ENCODE measurements at places on chromosomes 4 and X.

- peak; percentile 7 for DNase-seq
Measured at GRCh38 chr4:22434895-22435294, 81.0 kb downstream of the ADGRA3 start.

DNA sequence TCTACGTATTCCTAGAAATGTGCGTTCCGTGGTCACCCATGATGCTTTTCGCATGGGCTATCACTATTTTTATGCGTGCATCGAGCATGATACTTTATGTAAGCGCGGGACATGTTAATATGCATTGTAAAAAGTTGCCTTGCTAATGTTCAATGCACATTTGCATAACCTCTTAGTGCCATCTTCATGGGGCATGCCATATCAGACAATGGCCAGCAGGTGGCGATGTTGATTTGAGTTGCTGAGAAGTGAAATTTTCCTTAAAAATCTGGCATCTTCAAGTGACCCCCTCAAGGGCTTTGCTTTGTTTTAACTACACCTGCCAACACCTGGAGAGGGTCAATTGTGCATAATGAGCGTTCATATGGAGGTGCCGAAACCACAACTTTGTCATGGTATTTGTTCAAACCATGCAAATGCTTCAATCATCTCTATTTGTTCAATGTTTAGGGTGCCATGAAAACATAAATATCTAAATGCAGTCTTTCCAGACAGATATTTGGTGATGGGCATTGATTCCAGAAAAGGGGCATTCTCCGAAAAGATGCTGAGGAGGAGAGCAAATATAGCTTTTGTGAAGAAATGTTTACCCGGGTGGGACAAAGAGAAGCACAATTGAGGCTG lies 833.9 kb upstream of the PRKX start:
- peak; percentile 36 for DNase-seq

DNA sequence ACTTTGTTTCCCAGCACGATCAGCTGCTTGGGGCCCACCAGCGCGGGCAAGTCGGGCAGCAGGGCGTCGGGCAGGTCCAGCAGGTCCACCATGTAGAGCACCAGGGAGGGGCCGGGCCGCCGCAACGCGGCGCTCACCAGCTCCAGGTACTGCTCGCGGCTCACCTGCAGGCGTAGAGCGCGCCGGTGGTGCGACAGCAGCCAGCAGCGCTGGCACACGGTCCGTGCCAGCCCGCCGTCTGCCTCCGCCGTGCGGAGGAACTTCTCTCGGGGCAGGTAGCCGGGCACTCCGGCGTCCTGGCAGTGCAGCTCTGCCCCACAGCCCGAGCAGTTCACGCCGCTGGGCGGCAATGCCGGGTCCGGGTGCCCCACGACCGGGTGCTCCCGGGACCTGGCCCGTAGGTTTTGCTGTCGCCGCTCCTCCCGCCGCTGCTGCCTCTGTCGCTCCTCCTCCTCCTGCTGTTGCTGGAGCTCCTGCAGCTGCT lies 527 bp downstream of the NOA1 start:
- DNase-seq = peak; percentile 39

GRCh38 chrX:39104745-39105144 lies 303.5 kb downstream of the MID1IP1 start:
- no peak for DNase-seq

GRCh38 chr4:5237086-5237660 lies 185.9 kb downstream of the STK32B start:
- DNase-seq = no peak

DNA sequence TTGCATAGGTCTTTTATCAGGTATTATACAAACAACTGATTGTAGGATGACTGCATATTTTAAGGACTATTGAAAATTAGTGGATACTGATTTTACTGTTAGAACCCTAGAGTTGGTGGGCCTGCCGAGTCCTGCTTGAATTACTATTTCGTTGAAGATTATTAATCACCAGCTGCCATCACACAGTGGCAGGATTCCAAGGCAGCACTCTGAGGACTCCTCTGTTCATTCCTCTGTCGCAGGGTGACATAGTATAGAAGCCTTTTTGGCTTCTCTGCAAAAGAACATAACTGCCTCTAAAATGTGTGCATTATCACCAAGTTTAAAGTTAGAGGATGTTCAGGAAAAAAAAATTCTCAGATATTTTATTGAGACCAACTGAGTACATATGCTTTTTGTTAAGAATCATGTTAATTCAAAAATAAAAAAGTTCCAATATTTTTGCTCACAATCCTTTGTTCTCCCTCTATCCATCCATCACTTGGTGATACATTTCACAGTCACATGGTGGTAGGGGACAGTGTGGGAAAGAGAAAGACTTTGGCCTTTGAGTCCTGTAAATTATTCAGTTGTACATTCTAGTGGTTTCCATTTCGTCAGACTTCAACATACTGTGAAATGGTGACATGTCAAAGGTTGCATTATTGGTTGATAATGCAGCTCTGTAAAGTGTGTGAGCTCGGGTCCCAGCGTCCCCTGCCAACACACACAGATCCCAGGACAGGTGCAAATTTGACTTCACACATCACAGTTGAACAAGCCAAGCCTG lies 332.5 kb downstream of the GRID2 start:
- DNase-seq = no peak

DNA sequence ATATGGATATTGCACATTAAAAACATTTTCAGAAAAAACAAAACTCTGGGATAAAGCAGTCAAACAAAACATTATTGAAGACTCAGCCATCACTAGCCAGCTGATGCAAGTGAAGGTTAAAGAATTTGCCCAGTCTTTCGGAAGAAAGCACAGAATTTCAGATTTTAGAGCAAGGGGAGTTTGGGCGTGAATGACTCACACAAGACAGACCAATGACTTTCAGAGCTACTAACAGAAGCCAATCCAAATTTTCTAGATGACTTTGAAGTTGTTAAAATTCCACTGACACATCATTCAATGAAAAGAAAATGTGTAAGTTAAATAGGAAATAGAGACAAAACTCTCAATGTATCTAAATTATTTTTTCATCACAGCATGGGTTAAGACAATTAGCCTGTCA lies 4.0 kb downstream of the MRFAP1L1 start:
- no peak for DNase-seq

DNA sequence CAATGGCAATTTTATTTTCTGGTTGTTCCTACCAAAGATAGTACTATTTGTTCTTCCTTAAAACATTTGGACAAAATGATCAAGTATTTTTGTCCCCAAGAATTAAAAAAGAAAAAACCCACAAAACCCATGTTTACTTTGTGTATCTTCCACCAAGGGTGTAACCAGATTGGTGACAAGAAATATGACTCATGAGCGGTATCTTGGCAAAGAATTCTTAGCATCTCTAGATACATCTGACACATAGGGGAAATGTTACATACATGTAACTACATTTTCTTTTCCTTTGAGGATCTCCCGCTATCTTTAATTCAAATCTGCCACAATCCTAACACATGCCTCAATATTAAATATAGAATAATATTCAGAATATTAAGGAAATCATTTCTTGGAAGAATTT lies 78.7 kb downstream of the WDFY3 start:
- DNase-seq = no peak

DNA sequence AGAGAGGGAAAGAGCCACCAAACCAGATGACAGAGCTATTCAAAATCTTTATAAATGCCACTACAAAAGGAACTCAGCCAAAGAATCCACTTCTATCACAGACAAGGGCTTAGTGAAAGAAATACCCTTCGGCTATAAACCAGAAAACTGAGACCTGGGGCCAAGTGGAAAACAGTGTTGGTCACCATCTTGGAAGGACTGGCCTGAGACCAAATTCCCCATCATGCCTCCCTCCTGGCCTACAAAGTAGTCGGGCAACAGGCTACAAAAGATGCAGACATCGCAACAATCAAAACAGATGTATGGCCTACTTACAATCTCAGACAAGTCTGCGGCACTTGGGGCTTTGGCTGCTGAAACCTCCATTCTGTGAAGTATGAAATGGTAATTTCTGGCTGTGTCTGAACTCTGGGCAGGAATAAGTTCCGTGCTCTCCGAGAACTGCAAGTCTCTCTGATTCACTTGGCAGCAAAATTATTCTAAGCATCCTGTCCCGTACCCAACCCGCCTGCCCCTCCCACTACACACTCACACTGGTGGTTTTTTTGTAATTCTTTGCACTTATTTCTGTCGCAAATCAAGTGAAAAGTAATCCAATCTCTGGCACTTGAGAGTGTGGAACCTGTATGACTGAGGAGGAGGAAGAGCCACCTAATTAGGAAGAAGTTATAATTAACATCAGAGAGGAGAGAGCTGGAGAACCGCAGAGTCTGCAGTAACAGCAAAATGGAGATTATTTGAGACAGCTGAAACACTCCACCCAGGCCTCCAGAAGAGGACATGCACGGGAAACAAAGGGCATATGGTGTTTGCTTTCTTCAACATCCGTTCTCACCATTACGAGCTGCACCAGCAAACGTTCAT lies 87.8 kb downstream of the SH3KBP1 start:
- no peak for DNase-seq

DNA sequence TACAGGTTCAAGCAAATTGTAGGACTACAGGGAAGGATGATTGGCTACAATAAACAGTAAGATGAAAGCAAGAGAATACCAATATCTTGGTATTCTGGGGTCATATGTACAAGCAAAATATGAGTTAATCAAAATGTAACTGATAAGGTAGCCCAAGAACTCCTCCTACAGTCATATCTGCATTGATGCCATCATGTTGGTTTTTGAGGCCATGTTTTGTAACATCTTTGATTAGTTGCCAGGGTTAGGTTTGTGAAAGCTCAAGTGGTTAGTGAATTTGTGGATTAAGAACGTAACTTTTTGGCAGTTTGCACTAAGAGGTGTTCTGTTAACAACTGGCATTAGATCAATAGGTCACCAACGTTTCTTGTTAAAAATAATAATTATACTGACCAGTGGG lies 59.6 kb downstream of the USP9X start:
- no peak for DNase-seq

DNA sequence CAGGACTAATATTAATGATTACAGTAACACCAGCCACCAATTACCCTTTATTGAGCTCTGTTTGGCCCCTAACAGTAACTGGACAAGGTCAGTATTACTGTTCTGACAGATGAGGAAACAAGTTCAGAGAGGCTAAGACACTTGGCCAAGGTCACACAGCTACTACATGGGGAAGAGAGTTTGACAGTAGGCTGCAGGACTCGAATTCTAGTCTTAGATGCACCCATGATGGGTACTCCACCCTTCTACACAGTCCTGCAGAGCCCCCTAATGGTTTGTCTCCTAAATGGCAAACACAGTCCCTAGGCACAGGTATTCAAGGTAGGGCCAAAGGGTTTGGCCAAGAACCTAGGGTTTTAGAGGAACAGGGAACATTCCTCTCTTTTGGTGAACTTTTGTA lies 93.9 kb downstream of the NSUN7 start:
- DNase-seq = peak; percentile 46

DNA sequence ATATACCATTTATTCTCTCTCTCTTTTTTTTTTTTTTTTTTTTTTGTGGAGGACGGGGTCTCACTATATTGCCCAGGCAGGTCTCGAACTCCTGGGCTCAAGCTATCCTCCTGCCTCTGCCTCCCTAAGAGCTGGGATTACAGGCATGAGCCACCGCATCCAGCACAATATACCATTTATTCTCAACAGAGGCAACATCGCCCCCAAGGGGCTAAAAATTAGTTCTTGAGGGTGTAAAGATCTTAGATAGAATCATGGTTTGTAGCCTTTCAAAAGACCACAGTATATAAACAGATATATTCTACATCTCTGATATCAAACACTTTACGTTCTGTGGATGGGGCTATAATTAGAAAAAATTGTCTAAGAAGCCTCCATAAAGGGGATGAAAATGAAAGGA lies 39.8 kb upstream of the TCEAL2 start:
- peak; percentile 12 for DNase-seq

GRCh38 chrX:23959781-23960180 lies 52.0 kb downstream of the CXorf58 start:
- DNase-seq = peak; percentile 67

GRCh38 chr4:3338321-3338838 lies 45.6 kb downstream of the RGS12 start:
- no peak for DNase-seq

DNA sequence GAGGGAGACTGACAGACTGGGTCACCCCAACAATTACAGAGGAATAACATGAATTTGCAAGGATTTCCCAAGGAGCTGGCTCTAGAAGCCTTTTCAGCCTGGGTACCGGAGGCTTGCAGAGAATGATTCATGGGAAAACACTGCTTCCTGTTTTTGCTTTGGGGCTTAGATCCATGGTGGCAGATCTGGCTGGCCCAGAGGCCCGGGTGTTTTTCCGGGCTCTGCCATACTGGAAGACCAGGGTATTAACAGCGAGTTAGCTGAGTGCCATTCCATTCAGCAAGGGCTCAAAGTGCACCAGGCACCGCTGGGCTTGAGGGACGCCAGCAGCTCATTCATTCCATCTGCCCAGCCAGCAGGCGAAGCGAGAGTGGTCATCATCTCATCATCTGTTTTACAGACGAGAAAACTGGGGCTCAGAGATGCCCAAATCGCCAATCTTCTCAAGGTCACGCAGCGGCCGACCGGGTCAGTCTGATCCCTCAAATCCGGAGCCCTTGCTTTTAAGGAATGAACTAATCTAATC lies 1.3 kb downstream of the WDR1 start:
- peak; percentile 70 for DNase-seq

DNA sequence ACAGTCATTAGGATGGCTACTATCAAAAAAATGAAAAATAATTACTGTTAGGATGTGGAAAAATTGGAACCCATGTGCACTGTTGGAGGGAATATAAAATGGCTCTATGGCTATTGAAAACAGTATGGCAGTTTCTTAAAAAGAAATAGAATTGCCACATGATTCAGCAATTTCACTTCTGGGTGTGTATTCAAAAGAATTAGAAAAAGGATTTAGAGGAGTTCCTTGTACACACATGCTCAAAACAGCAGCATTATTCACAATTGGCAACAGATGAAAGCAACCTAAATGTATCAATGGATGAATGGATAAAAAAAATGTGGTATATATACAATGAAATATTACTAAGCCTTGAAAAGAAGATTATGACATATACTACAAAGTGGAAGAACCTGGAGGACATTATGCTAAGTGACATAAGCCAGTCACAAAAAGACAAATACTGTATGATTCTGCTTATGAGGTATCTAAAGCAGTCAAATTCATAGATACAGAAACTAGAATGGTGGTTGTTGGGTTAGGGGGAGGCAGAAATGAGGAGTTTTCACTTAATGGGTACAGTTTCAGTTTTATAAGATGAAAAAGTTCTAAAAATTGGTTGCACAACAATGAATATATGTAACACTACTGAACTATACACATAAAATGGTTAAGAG lies 123.2 kb downstream of the ELOVL6 start:
- DNase-seq = no peak

DNA sequence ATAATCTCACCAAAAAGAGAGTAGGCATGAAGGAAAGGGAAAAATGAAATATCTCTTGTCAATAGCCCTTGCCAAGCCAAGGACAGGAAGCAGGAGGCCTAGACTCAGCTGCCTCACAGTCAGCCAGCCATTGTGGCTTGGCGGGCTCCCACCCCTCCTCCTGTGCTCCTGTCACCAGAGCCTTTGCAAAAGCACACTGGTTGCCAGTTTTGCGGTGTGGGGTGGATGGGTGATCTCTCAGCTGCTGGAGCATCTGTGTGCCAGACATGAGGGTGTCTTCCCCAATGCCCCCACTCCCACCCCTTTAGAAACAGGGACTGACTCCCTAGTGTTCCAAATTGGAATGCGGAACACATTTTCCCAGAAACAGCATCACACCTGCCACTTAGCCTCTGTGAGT lies 26.1 kb downstream of the ARHGEF6 start:
- DNase-seq = peak; percentile 1
